ENCODE measurements at places on chromosomes 4 and X. TPM values are rescaled to one million over a fixed set of nuclear protein-coding genes. Genes with fewer than 3 reads are reported as not detected.

GRCh38 chr4:150578745-150579501 lies 3.0 kb upstream of the MAB21L2 start:
- no peaks in the 10 kb centered on the region for H3K4me1 ChIP-seq
- H3K36me3 ChIP-seq = no peaks in the 10 kb centered on the region
- peak overlapping the region; percentile 13 for H3K4me3 ChIP-seq
- no peak overlapping the region for H3K27ac ChIP-seq
- no peak for DNase-seq

- no peaks in the 10 kb centered on the region for H3K4me1 ChIP-seq
- no peak overlapping the region for H3K27ac ChIP-seq
- DNase-seq = no peak
Observed at GRCh38 chr4:60452266-60452665, 747.9 kb upstream of the ADGRL3 start.

Gene ASMT
- not detected for total RNA-seq

- H3K4me3 ChIP-seq = no peak overlapping the region
- H3K36me3 ChIP-seq = no peaks in the 10 kb centered on the region
- no peak overlapping the region for H3K27ac ChIP-seq
- H3K27me3 ChIP-seq = peaks cover 25% of the 10 kb centered on the region
- no peak for DNase-seq
- H3K4me1 ChIP-seq = peaks cover 9% of the 10 kb centered on the region
Observed at GRCh38 chr4:6201580-6202091, 1.3 kb upstream of the JAKMIP1 start.

GRCh38 chrX:111955901-111956300 lies 79.9 kb downstream of the TRPC5OS start:
- no peak for DNase-seq
- no peak overlapping the region for H3K27ac ChIP-seq
- H3K27me3 ChIP-seq = peaks cover 18% of the 10 kb centered on the region
- H3K36me3 ChIP-seq = no peaks in the 10 kb centered on the region

Gene ZFP92
- 7.5 TPM for total RNA-seq

DNA sequence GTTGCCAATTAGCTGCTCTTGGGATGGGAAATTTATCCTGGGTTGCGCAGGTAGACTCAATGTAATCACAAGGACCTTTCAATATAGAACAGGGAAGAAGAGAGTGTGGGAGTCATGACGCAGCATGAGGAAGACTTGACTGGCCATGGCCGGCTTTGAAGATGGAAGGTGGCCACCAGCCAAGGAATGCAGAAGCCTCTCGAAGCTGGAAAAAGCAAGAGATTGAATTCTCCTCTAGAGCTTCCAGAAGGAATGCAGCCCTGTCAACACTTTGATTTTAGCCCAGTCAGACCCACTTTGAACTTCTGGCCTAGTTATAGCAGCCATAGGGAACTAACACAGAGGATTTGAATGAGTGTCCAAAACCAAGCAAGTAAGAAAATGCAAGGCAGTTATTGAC lies 14.7 kb upstream of the SH3KBP1 start:
- no peak overlapping the region for H3K4me3 ChIP-seq
- H3K36me3 ChIP-seq = no peaks in the 10 kb centered on the region
- no peak for DNase-seq
- peaks cover 9% of the 10 kb centered on the region for H3K27me3 ChIP-seq
- no peaks in the 10 kb centered on the region for H3K4me1 ChIP-seq

Gene QRFPR
- total RNA-seq = 1.6 TPM

DNA sequence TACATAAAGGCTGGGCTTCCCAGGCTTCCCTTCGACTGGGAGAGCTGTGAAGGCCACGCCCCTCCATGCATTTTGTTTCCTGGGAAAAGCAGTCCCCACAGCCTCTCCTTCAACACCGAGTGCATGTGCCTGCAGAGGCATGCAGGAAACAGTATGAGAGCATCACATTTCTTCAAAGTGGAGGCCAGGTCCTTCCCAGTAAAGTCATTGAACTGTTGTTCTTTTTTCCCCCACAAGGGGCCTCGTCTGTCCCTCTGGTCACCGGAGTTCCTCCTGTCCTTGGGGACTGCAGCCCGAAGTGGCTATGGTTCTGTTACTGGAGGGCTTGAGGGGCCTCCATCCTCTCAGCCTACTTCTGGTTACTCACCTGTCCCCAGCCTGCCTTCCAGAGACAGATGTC lies 56.0 kb downstream of the RAI2 start:
- H3K4me1 ChIP-seq = no peaks in the 10 kb centered on the region
- H3K36me3 ChIP-seq = no peaks in the 10 kb centered on the region
- H3K4me3 ChIP-seq = no peak overlapping the region

Gene FHDC1
- total RNA-seq = 0.92 TPM

GRCh38 chrX:150848914-150849365 lies 49.5 kb downstream of the CD99L2 start:
- H3K36me3 ChIP-seq = no peaks in the 10 kb centered on the region
- no peak overlapping the region for H3K4me3 ChIP-seq
- no peaks in the 10 kb centered on the region for H3K4me1 ChIP-seq

GRCh38 chrX:113929004-113929403 lies 654.9 kb upstream of the HTR2C start:
- H3K4me3 ChIP-seq = no peak overlapping the region
- peaks cover 8% of the 10 kb centered on the region for H3K27me3 ChIP-seq
- DNase-seq = peak; percentile 37
- no peaks in the 10 kb centered on the region for H3K36me3 ChIP-seq

GRCh38 chr4:153713866-153714646 lies 30.0 kb downstream of the TLR2 start:
- no peak for DNase-seq
- H3K36me3 ChIP-seq = no peaks in the 10 kb centered on the region
- H3K4me1 ChIP-seq = no peaks in the 10 kb centered on the region
- no peaks in the 10 kb centered on the region for H3K27me3 ChIP-seq

Gene ETDB
- not detected for total RNA-seq

- no peak overlapping the region for H3K27ac ChIP-seq
- H3K36me3 ChIP-seq = no peaks in the 10 kb centered on the region
- H3K27me3 ChIP-seq = no peaks in the 10 kb centered on the region
- no peak for DNase-seq
- H3K4me3 ChIP-seq = no peak overlapping the region
- no peaks in the 10 kb centered on the region for H3K4me1 ChIP-seq
Observed at GRCh38 chrX:46910415-46910814, 1.8 kb upstream of the JADE3 start.

- no peak overlapping the region for H3K4me3 ChIP-seq
- no peak for DNase-seq
- H3K27ac ChIP-seq = no peak overlapping the region
- no peaks in the 10 kb centered on the region for H3K4me1 ChIP-seq
Observed at GRCh38 chr4:74092957-74093356, 6.0 kb downstream of the CXCL2 start.

DNA sequence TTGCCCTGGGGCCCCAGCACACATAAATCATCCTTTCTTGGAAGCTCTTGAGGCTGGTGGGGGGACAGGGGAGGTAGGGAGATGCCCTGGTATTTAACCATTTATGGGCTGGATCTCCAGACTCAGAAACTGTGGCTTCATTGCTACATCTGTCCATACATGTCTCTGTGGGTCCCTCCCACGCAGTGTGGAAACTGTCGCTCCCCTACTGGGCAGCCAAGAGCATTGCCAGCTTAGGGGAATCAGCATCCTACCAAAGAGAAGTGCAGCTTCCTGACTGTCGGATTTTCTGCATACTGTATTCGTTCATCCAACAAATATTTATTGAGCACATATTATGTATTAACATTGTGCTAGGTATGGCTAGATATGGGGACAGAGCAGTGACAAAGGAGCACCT lies 3.7 kb downstream of the GRIPAP1 start:
- H3K4me1 ChIP-seq = no peaks in the 10 kb centered on the region
- no peaks in the 10 kb centered on the region for H3K36me3 ChIP-seq
- no peak overlapping the region for H3K4me3 ChIP-seq

DNA sequence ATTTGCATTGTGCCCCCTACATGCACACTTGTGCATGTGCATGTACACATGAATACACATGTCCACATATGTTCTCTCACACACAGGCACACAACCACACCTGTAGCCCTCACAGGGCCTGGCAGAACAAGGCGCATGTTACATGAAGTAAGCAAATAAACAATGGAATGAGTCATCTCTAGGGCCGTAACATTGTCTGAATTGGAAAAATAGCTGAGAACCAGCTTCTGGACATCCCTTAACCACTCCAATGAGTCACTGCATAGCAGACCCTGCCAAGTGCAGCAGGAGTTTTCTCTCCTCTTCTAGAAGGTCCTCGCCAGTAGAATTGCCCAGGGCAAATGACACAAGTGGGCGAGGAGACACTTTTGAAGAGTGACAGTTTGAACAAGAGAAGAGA lies 66.1 kb downstream of the MAGEA10 start:
- H3K4me3 ChIP-seq = no peak overlapping the region
- DNase-seq = no peak

Gene NFKB1
- 49.1 TPM for total RNA-seq

Gene TNMD
- total RNA-seq = not detected

DNA sequence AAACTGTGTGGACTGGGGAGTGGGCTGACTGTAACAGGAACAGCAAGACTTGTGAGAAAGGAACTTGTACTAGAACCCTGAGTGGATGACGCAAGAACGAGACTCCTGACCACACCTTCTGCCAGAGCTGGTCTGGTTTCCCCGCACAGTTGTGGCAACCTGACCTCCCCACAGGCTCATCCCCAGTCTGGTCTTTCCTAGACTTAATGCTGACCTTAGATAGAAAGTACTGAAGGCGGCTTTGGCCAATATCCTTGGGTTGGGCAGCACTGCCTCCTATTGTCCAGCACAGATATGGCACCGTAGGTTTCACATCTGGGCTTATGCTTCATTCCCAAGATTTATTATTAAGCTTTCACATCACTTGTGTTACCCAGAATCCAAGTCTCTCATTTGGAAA lies 137.8 kb upstream of the FRG1 start:
- no peak for DNase-seq
- no peaks in the 10 kb centered on the region for H3K27me3 ChIP-seq
- H3K27ac ChIP-seq = no peak overlapping the region
- H3K4me1 ChIP-seq = no peaks in the 10 kb centered on the region
- H3K4me3 ChIP-seq = no peak overlapping the region

DNA sequence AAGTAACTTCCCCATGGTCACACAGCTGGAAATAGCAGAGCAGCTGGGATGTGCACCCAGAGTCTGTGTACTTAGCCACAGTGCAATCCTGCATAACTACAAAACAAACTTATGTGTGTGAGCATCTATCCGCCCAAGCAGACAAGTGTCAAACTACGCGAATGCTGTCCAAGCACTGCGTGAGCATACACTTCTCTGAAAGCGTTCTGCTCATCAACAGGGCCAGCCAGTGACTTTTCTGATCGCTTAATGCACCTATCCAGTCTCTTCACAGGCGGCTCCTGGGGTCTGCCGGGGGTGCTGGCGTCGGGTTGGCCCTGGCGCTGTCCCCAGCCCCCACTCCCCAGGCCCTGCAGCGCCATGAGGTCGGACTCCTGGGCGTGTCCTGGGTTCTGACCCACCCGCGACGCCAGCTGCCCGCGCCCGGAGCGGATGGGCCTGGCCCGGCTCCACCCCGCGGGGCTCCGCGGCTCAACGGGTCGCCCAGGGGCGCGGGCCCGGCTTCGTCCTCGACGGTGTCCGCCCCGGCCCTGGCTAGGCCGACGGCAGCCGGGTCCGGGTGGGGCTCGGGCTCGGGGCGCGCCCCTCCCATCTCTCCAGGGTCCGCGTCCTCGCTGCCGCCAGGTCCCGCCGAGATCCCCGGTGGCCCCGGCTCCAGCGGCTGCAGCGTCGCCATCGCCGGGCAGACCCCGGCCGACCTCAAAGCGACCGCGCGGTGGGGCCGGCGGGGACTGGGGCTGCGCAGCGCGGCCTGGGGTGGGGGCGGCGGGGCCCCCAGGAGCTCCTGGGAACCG lies 1.3 kb upstream of the ZNF141 start:
- H3K4me3 ChIP-seq = peak overlapping the region; percentile 86
- peaks cover 10% of the 10 kb centered on the region for H3K4me1 ChIP-seq
- H3K27me3 ChIP-seq = no peaks in the 10 kb centered on the region
- no peaks in the 10 kb centered on the region for H3K36me3 ChIP-seq
- H3K27ac ChIP-seq = peak overlapping the region; percentile 96
- peak; percentile 53 for DNase-seq

- no peak overlapping the region for H3K4me3 ChIP-seq
- no peak overlapping the region for H3K27ac ChIP-seq
- no peak for DNase-seq
- H3K36me3 ChIP-seq = no peaks in the 10 kb centered on the region
- H3K27me3 ChIP-seq = no peaks in the 10 kb centered on the region
- no peaks in the 10 kb centered on the region for H3K4me1 ChIP-seq
Observed at GRCh38 chr4:152456609-152457008, 79.3 kb downstream of the FBXW7 start.

DNA sequence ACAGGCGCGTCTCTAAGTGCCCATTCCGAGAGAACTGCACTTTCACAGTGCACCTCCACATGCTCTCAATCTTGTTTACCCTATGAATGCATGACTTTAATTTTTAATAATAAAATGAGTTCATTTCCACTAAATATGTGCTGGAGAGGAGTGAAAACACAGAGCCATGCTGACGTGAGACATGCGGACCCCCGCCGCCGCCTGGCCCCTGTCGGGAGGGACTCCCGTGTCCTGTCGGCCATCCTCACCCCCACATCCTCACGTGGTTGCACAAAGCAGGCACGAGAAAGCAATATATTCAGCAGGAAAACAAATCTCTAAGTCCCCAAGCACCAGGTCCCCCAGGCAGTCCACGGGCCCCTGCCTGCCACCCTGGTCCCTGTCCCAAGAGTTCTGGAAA lies 23.1 kb downstream of the PPP2R2C start:
- H3K36me3 ChIP-seq = no peaks in the 10 kb centered on the region
- H3K4me3 ChIP-seq = no peak overlapping the region
- H3K27me3 ChIP-seq = no peaks in the 10 kb centered on the region
- H3K4me1 ChIP-seq = no peaks in the 10 kb centered on the region
- no peak overlapping the region for H3K27ac ChIP-seq

Gene DACH2
- total RNA-seq = not detected

DNA sequence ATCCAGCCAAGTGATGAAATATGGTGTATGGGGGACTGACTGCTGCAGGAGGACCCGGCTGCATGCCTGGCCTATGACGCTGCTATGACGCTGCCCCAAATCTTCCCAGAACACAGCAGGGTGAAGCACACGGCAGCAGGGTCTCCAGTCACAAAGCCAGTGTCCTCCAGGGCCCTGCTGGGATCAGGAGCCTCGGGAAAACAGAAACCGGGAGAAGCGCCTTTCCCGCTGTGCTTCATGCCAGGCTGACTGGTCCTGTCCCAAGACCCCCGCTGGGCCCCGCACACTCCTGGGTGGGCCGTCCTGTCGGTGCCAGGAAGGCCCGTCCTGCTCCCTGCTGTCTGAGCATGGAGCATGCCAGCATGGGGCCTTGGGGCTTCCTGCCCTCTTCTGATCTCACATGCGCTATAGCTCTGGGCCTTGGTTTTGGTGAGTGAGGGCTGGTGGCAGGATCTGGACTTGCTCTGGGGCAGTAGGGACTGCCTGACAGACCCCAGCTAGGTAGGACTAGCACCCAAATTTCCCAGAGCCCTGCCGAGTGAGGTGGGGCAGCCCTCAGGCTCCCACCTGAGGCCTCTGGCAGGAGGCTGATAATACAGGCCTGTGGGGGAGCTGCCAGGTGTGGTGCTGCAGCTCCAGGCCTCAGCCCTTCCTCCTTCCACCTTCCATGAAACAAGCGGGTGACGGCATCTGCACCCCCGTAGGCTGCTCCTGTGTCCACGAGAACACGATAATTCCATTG lies 64.0 kb downstream of the ACOX3 start:
- no peak overlapping the region for H3K27ac ChIP-seq
- H3K36me3 ChIP-seq = no peaks in the 10 kb centered on the region
- H3K4me3 ChIP-seq = no peak overlapping the region

- no peak overlapping the region for H3K4me3 ChIP-seq
- no peaks in the 10 kb centered on the region for H3K36me3 ChIP-seq
- DNase-seq = no peak
- no peak overlapping the region for H3K27ac ChIP-seq
- no peaks in the 10 kb centered on the region for H3K4me1 ChIP-seq
- no peaks in the 10 kb centered on the region for H3K27me3 ChIP-seq
Observed at GRCh38 chr4:27928761-27929540, 1068.3 kb downstream of the STIM2 start.

All from adrenal gland (tissue), 19 donors.